DMS79 treated with DMSO at 0.1 percent for 48 hours (cell line): ENCODE measurements at places on chromosomes 1 and 21.

DNA sequence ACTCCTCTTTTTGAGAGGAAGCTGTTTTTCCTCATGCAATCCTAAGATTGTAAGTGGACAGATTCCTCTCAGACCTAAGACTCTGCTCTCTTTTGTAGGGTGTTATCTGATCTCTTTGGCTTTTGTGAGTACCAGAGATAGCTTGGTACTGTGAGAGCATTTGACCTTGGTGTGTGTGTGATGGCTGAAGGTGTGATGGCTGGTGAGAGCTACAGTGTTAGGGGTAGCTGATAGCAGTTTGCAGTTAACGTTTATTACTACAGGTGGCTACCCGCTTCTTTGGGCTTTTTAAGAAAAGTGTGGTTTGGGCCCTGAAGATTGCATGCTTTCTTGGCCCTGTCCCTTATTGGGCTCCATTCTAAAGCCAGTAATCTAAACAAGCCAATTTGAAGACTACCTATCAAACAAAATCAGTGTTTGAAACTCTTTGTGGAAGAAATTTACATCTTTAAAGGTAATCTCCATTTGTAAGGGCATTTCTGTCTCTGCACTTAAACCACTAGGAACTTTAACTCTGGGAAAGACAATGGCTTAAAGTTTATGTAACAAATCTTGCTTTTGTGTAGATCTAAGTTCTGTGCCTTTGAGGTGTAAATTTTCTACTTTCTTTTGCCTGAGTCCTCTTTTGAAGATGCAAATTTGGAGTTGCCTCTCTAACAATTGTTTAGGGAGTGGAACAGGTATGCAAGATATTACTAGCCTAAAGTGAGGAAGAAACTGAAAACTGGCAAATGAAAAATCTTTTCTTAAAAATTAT lies 85.3 kb upstream of the SERBP1 start:
- no peak for DNase-seq

GRCh38 chr1:228198977-228199590 lies 8.8 kb upstream of the OBSCN start:
- DNase-seq: no peak

DNA sequence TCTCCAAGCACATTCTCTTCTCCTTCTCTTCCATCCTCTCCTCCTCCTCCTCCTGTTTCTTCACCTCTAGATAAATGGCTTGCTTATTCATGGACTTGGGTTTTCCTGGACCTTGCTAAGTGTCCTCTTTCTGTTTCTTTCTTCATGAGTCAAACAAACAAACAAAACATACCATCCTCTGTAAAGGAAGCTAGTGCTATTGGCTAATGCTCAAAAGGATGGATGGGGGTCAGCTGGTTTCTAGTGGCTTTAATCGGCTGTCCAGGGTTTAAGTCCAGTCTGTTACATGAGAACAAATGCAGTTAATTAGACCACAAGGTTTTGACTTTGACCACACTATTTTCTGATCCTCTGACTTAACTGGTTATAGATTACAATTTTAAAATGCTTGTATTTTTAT lies 83.8 kb upstream of the TSPAN2 start:
- DNase-seq: no peak

DNA sequence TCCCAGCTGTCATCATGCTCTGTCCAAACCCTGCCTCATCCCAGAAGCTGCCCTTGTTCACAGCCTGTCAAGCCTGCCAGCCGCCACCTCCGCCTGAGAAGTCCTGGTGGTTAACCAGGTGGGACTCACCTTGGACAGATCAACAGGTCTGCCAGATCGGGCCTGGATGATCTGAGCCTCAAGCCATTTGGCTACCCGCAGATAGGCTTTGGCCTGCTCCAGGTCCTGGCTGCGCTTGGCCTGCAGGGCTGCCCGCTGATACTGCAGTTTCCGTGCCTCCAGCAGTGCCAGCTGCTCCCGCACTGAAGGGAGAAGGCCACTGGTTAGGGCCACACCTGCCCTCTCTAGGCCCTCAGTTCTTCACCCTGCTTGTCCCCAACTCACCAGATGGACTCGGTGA lies 8.6 kb downstream of the CC2D1B start:
- no peak for DNase-seq

- no peak for DNase-seq
Measured at GRCh38 chr1:242754926-242755325, 230.4 kb upstream of the PLD5 start.

GRCh38 chr1:19504796-19505692 lies 19.7 kb upstream of the CAPZB start:
- peak; percentile 93 for DNase-seq

GRCh38 chr1:3821447-3821846 lies 25.1 kb upstream of the LRRC47 start:
- DNase-seq: peak; percentile 87

DNA sequence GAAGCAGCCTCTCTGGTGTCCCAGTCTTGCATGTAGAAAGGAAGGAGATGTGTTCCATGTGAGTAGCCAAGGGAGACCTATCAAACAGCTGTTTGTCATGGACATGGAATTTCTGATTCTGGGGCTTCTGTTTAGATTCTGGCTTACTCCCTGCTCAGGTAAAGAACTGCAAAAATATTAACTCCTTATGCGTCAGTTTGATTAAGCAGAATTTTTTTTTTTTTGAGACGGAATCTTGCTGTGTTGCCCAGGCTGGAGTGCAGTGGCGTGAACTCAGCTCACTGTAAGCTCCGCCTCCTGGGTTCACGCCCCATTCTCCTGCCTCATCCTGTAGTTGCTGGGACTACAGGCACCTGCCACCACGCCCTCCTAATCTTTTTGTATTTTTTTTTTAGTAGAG lies 6.8 kb downstream of the ARV1 start:
- DNase-seq: no peak

- peak; percentile 49 for DNase-seq
Measured at GRCh38 chr1:40532844-40533424, 1.5 kb downstream of the ZNF684 start.

DNA sequence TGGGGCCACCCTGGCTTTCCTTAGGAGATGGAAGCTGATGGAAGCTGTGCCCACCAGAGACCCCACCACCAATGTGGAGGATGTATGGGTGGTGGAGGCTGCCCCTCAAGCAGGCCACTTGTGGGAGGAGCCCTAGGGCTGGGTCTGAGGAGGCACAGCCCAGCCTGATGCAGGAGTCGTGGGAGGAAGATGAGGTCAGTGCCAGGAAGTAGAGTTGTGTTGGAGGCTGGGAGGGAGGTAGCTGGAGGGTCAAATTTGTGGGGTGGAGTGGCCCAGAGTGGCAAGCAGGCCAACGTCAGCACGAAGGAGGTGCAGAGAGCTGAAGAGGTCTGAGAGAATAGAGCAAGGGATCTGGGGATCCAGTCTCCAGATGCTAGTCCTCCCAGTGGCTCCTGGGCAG lies 119.0 kb upstream of the USP24 start:
- DNase-seq: no peak

DNA sequence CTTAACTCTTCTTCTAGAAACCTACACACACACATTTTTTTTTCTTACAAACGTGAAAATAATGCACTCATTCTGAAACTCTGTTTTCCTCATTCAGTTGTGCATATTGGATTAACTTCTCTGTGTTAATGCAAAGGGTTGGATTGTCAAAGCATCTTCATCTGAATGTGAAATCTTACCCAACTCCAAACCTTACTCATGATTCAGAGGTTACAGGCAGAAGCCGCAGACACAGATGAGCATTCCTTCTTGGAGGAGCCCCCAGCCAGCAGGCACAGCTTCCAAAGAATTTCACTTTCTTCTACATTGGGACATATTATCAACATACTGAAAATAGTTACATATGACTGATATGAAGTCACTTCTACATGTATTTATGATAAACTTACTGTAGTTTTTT lies 15.7 kb downstream of the PATJ start:
- DNase-seq: no peak

DNA sequence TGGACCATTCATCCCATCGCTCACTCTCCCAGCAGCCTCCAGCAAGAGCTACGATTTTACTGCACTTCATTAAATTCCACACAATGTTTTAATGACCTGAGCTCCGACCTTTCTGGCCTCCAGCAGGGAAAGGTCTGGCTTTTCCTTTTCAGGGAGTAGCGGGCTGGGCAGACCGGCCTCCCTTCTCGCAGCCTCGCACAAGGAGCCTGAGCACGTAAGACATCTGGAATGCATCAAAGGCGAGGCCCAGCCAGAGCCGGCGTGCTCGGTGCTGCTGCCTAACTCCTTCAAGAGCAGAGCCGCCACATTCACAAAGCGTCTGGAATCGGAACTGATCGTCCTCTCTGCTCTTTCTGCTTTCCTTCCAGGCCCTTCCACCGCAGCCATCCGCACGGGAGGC lies 32.5 kb upstream of the FHAD1 start:
- no peak for DNase-seq
